HEK293T (cell line): ENCODE measurements at places on chromosomes 2 and 18.
A peak's percentile ranks its signal among the peaks of the same experiment; 100 is the strongest.

DNA sequence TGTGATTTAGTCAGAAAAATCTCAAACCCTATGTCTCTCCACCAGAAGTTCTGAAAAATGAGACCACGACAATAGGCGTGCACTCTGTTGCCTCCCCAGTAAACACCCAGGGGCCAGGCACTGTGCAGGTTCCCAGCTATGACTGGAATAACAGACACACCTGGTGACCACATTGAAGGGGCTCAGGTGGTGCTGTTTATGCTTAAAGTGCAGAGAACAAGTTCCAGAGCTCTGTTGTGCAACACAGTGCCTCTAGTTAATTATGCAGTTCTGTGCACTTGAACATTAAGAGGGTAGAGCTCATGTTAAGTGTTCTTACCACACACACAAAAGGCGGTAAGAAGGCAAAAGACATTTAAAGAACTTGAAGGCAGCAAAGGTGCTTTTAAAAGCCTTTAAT, 52.6 kb upstream of the AFF3 start:
- no peak for DNase-seq

GRCh38 chr2:229273723-229274338, 2.7 kb upstream of the PID1 start:
- peak; percentile 66 for DNase-seq

- DNase-seq = no peak
Observed at GRCh38 chr2:110995911-110996310, 124.8 kb upstream of the BCL2L11 start.

DNA sequence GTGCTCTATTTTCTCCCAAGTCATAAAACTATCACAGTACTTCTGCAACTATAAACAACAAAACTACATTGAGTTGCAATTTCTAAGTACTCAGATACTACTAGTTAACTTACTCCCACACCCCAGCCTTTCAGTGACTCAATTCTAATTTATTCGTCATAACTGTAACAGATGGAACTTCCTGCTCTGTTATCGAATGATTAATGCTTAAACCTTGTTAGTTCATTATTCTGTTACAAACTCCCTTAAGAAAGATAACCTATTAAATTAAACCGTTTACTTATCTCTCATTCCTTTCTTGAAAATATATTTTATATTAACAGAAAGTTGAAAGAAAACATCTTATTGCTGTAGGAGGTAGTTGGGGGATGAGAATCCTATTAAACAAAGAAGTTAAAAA, 17.0 kb downstream of the TNFAIP6 start:
- no peak for DNase-seq

DNA sequence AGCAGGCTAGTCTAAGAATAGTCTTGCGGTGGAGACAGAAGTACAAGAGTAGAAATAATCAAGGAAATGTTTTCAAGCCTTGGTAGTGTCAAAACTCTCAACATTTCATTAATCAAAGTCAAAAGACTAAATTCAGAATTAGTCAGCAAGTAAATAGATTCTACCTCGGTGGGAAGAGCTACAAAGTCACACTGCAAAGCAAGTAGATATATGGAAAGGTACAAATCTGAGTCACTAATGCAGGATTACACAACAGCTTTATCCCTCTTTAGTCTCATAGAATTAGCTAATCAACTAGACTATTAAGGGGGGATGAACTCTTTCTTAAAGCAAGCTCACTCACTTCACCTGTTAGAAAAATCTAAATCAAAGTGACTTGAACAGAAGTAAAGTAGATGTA, 568.7 kb upstream of the CNTNAP5 start:
- DNase-seq = no peak

DNA sequence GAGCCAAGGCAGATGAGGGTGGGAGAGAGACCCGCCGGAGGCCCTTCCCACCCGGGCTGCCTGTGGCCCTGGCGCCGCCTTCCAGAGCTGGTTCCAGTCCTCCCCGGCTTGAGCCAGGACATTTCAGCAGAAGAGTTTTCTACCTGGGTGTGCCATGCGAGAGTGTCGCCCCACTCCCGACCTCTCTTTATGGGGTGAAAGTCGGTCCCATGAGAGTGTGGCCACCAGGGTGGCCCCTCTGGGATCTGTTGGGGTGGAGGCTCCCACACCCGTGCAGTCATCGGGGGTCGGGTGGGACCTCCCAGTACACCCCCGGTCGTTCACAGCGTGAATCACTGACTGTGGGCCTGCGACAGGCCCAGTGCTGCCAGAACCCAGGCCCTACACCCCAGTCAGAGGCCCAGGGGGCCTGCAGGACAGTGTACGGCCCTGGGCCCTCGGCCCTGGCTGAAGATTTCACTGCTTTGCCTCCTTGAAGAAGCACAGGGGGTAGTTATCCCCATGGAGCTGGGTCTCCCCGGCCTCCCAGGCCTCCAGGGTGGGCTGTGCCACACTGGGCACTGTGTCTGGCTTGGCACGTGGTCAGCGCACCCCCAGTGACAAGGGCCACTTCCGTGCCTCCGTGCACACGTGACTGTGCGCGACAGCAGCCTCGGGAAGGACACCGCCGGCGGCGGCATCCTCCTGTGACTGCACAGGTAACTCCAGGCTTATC, 5.9 kb downstream of the NFATC1 start:
- DNase-seq = no peak
